ENCODE measurements at places on chromosomes 1 and 21. TPM values are rescaled to one million over a fixed set of nuclear protein-coding genes. Genes with fewer than 3 reads are reported as not detected.
A peak's percentile ranks its signal among the peaks of the same experiment; 100 is the strongest.

- DNase-seq = peak; percentile 6
Observed at GRCh38 chr21:43282358-43283120, 113.7 kb downstream of the CRYAA start.

GRCh38 chr1:7515904-7516303, 255.2 kb upstream of the VAMP3 start:
- DNase-seq = peak; percentile 42

DNA sequence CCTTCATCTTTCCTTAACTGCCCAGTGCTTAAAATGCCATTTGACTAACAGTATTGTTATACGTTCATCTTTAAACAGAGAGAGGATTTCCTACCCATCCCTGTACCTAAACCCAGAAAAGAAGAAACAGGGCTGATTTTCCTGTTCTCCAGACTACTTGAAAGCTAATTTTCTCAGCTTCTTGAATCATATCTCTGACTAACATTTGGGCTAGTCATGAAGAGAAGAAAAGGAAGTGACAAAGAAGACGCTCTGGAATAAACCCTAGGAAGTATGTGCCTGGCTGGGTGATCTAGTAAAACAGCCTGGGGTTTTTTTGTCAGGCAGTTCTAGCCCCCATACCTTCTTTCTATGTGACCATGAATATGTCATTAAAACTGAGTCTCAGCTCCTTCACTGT, 44.8 kb upstream of the SGIP1 start:
- no peak for DNase-seq

DNA sequence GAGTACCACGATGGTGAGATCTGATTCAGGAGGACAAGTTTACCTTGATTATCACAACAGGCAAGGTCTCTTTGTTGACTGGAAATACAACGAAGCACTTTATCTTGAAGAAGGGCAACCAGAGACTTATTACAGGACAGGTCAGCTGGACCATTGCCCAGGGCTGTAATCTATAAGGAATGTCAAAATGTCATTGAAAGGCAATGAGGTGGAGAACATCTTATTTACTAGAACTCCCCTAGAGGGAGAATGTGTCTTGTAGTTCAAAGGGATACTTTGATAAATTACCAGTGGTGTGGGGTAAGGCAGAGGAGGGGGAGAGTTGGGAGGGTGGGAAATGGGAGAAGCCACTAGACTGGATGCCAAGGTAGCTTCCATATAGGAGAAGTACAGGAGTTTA, 212.3 kb downstream of the NCAM2 start:
- no peak for DNase-seq

DNA sequence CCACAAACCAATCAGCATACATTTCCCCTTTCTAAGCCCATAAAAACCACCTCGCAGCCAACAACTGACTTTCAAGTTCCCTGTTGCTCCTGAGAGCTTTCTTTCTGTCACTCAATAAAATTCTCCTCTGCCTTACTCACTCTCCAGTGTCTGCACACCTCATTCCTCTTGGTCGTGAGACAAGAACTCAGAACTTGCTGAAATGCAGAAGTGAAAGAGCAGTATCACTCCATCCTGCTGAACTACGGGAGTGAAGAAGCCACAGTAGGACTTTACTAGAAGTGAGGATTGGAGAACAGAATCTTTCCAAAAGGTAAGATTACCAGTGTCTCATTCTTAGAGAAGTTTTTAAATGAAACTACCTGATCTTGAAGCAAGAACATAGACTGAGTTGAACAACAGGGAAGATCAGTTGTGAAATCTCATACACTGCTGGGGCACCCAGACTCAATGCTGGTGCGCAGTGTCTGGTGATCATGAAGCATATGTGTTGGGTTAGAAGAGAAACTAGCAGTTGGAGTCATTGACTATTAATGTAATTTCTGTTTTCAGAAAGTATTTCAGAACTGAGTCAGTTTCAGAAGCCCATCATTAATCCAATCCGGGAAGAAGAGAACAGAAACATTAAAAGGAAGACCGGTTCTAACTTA, 726.9 kb upstream of the TMPRSS15 start:
- DNase-seq = no peak

DNA sequence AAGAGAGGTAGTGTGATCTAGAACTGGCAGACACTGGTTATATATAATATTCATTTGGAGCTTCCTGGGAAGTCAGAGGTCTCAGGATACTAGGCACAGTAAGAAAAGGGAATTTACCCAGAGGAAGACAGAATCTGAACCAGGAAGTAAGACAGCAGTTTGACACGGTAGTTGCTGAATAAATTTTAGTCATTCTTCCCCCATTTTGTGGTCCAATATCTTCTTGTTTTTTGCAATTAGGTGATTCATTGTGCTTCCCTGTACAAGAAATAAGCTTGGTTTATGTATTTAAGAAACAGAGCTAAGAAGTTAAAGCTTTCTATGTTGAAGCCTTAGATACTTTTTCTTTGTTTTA, 1.3 kb downstream of the TMEM167B start:
- DNase-seq = no peak

DNA sequence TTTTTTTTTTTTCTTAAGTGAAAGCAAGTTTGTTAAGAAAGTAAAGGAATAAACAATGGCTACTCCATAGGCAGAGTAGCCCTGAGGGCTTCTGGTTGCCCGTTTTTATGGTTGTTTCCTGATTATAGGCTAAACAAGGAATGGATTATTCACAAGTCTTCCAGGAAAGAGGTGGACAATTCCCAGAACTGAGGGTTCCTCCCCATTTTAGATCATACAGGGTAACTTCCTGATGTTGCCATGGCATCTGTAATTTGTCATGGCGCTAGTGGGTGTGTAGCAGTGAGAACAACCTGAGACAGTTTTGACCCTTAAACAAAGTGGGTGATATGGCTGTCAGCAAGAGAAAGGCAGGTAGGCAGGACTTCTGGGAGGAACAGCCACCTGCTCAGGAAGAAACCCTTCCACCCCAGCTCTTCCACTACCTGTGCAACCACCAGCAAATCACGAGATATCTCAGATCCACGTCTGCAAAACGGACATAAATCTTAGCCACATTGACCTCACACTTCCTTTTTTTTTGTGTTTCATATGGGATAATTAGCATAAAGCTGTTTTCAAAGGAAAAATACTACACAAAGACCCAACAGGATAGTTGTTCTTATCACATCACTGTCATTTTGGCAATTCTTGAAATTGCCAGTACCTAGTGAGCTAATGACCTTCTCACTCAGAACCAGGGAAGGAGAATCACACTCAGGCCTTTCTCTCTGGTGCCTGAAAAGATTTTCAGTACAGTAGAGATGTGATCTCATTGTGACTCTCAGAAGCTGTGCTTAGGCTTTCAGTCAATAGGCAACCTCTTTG, 34.8 kb upstream of the DUSP10 start:
- no peak for DNase-seq

DNA sequence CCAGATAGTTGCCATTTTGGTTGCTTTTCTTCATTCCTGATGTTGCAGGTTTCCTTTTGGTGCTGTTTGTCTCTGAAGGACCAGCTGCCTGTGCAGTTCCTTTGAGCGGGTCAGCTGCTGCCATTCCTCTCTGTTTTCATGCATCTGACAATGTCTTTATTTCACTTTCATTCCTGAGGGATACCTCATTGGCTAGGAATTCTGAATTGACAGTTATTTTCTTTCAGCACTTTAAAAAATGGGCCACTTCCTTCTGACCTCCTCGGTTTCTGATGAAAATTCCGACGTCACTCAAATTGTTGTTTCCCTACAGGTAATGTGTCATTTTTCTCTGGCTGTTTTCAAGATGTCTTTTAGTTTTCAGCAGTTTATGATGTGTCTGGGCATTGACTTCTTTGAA, 24.8 kb downstream of the CCSAP start:
- no peak for DNase-seq

DNA sequence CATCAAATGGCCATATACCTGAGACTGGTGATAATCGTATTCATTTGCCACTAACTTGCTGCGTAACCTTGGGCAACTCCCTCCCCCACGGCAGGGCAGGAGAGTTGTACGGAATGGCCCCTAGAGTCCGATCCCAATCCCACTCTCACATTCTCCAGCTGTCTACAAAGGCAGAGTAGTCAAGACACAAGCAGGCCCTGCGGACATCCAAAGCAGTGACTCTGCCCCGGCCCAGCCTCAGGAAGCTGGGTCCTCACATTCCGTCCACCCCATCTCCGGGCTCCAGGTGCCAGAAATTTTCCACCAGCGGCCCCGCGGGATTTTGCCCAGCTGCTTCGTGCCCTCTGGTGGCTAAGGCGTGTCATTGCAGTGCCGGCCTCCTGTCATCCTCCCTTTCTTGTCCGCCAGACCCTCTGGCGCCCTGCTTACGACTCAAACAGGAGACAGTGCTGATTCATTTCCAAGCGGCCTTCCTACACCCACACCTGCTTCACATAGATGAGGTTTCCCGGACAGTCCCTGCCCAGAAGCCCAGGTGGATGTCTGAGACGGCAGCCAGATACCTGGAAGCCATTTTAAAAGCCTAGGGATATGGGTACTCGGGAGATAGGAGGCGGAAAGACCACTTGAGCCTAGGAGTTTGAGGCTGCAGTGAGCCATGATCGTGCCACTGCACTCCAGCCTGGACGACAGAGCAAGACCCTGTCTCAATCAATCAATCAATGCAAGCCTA, 2.9 kb upstream of the S100A2 start:
- peak; percentile 95 for DNase-seq

DNA sequence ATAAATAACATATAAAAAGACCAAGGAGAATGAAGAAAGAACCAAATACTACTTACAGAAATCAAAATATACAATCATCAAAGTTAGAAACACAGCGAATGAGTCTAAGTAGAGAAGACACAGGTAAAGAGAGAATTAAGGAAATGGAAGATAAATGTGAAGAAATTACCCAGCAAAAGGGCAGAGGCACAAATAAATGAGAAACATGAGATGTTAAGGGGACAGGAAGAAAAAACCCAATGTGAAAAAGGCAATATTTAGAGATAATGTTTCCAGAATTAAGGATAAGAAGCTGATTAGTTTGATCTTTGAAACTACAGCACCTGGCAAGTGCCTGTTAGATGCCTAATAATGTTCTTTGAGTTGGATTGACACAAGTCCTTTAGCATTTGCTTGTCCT, 40.9 kb downstream of the CCN1 start:
- DNase-seq = no peak

GRCh38 chr1:161737625-161738024, 12.0 kb upstream of the DUSP12 start:
- no peak for DNase-seq

- no peak for DNase-seq
Observed at GRCh38 chr1:79902418-79902817, 895.9 kb upstream of the ADGRL4 start.

DNA sequence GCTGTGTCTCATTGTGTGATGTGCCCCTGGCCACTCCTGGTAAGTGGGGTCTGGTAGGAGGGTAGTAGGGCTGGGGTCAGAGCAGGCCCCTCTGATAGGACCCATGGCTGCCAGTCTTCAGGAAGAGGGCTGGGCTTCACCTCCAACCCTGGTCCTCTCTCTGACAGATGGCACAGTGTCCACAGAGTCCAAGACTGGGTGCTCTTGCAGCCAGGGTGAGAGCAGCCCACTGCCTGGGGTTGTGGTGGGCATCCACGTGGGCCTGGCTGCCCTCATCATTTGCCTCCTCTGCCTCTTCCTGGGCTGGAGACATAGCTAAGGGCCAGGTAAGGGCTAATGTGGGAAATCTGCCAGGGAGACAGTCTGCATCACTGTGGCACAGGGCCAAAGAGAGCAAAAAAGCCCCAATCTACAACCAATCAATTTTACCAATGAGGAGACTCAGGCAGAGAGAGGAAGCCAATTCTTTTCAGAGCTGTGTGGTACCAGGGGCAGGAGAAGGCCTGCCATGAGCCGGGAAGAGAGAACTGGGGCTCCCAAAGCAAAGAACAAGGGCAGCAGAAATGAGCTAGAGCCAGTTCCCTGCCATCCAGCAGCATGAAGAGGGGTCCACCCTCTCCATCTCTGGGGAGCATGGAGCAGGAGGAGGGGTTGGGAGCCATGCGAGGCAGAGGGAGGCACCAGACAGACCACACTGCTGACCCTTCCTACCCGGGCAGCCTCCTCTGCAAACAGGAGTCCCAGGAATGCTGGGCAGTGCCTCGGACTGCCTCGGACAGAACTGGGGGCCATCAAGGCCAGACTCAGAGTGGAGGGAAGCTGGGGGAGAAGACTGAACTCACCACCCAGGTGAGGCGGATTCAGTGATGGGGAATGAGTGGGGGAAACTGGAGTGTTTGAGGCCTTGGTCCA, 26.8 kb downstream of the SLC27A3 start:
- peak; percentile 41 for DNase-seq

GRCh38 chr1:28456078-28456477, 49.8 kb upstream of the RCC1 start:
- no peak for DNase-seq

GRCh38 chr1:109768335-109768650, 4.6 kb upstream of the EPS8L3 start:
- peak; percentile 7 for DNase-seq

- no peak for DNase-seq
Observed at GRCh38 chr21:38505654-38506523, 7.6 kb upstream of the ERG start.

- DNase-seq = no peak
Observed at GRCh38 chr21:39961251-39961650, 94.0 kb downstream of the PCP4 start.

- no peak for DNase-seq
Observed at GRCh38 chr1:186234976-186235686, 139.9 kb downstream of the TPR start.

GRCh38 chr1:205228093-205228521, 361 bp downstream of the TMCC2 start:
- no peak for DNase-seq

DNA sequence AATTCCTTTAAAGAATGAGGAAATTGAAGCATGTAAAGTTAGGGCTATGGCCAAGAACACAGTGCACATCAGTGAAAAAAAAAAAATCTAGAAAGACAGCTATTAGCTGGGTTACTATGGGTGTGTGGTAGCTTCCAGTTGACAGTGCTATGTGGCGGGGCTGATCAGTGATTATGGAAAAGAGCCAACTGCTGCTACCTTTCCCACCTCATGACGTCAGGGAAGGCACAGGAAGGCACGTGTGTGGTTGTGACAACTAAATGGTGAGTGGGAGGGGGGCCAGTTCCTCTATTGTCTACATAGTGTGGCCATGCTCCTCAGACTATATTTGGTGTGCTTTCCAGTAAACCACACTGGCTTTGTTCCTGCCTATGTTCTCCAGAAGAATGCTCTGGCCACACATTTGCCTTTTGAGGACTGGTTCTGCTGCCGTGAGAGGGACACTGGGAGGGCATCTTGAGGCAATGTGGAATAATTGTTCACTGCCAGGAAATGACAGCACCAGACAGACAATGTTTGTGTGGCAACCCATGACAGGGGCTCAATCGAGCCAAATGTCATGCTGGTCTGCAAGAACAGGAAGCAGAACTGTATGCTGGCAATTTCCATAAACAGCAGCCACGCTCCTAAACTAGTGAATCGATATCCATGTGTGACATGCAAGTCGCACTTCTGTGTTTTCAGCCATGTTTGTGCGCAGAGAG, 3.0 kb upstream of the SDE2 start:
- DNase-seq = peak; percentile 64

The CR1L gene
- polyA plus RNA-seq = not detected

The TNFAIP8L2 gene
- polyA plus RNA-seq = 1.1 TPM

The PADI2 gene
- 58.3 TPM for polyA plus RNA-seq

The PCAT6 gene
- 0.57 TPM for polyA plus RNA-seq

The SH2D1B gene
- polyA plus RNA-seq = 0.34 TPM

The KRTAP12-4 gene
- not detected for polyA plus RNA-seq

The PLA2G2F gene
- 0.03 TPM for polyA plus RNA-seq

The NTRK1 gene
- polyA plus RNA-seq = 0.07 TPM

The IL22RA1 gene
- not detected for polyA plus RNA-seq

The MYOG gene
- 160 TPM for polyA plus RNA-seq

The CYP4A11 gene
- polyA plus RNA-seq = not detected

All from psoas muscle (tissue), 8 donors.